ENCODE measurements at places on chromosomes 6 and 20.

GRCh38 chr6:36025260-36025931 is 955 bp upstream of the SLC26A8 start:
- no peak for DNase-seq

DNA sequence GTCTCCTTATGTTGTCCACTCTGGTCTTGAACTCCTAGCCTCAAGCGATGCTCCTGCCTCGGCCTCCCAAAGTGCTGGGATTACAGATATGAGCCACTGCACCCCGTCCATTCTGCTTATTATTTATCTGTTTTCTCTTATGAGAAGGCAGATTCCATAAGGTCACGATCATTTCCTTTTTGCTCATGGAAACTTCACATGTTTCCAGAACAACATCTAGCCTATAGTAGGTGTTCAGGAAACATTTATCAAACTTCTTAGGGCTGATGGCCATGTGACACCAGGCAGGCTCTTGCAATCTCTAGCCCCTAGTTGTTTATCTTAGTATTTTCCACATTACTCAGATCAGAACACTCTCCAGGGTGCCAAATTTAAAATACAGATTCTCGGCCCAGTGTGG is 61.2 kb downstream of the ZFP64 start:
- DNase-seq = no peak

DNA sequence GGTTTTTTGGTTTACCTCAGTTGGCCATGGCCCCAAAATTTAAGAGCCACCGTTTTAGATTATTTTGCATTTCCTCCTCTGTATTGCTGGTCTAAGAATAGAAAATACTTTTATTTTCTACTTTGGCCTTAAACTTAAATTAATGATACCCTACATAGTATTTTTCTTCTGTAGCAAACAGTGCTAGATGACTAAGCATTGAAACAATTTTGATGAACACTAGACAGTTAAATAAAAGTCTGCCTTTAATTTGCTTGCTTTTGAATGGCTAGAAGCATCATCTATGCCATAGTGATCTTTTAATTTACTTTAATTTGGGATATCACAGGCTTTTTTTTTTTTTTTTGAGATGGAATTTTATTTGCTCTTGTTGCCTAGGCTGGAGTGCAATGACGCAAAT is 106.4 kb downstream of the CD109 start:
- no peak for DNase-seq

DNA sequence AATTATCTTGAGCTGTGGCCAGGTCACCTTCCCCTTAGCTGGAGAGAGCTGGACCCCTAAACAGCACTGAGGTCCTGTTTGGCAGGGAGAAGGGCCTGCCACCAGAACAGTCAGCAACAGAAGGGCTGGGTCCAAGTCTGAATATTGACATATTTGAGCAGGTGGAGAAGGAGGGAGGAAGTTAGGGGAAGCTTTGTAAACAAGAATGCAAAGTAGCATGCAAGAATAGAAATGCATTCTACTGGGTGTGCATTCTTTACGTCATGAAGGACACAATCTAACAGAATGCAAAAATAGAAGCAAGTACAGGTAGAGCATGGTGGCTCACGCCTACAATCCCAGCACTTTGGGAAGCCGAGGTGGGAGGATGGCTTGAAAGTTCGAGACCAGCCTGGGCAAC is 100.5 kb downstream of the QRSL1 start:
- DNase-seq = no peak

DNA sequence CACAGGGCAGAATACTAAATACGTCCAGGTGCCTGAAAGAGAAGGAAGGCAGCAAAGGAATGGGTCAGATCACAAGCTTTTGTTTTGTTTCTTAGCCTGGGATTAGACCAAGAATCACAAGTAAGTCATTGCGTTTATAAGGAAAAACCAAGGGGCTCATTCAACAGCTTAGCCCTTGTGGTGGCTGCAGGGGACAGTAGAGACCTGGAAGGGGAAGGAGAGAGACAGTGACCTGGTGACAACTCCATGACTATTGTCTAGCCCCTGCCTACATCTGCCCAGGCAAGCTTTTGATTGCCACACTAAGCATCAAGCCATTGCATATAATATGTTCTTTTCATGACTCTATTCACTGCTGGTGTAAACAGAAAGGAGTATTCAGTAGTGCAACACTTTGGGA is 30.2 kb upstream of the TBC1D7 start:
- no peak for DNase-seq

- no peak for DNase-seq
Observed at GRCh38 chr6:90230548-90231215, 66.0 kb downstream of the BACH2 start.

- no peak for DNase-seq
Observed at GRCh38 chr20:63310265-63310991, 17.4 kb downstream of the COL20A1 start.

- DNase-seq = no peak
Observed at GRCh38 chr20:9068233-9068801, 570 bp upstream of the PLCB4 start.

- no peak for DNase-seq
Observed at GRCh38 chr6:23414922-23415321, 711.1 kb upstream of the NRSN1 start.

DNA sequence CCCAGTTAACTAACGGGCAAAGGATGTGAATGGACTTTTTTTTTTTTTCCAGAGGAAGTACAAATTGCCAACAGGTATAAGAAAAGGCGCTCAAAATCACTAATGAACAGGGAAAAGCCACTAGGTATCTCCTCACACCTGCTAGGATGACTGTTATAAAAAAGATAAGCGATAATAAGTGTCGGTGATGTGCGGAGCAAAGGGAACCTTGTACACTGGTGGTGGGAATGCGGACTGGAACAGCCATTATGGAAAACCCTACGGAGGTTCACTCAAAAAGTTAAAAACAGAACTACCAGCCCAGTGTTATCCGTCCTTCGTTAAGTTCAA is 787 bp upstream of the RAB32 start:
- no peak for DNase-seq

GRCh38 chr20:4972506-4973251 is 28.6 kb downstream of the SLC23A2 start:
- DNase-seq = no peak

DNA sequence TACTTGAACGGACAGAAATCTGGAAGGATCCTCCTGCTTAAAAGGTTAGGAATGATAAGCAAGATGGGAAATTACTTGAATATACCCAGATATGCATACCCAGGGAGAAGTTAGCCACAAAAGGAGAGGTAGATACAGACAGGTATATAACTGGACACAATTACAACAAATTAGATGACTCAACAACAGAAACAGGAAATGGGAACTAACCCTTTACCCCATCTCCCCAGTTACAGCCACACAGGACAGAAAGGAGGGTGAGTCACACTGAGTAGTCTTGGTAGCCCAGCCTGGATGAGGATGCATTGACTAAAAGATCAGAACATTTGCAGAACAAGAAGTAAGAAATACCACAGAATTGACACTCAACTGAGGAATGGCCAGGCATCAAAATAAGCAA is 61.2 kb downstream of the C6orf52 start:
- DNase-seq = no peak

GRCh38 chr20:63068711-63069367 is 62.1 kb upstream of the BHLHE23 start:
- no peak for DNase-seq

DNA sequence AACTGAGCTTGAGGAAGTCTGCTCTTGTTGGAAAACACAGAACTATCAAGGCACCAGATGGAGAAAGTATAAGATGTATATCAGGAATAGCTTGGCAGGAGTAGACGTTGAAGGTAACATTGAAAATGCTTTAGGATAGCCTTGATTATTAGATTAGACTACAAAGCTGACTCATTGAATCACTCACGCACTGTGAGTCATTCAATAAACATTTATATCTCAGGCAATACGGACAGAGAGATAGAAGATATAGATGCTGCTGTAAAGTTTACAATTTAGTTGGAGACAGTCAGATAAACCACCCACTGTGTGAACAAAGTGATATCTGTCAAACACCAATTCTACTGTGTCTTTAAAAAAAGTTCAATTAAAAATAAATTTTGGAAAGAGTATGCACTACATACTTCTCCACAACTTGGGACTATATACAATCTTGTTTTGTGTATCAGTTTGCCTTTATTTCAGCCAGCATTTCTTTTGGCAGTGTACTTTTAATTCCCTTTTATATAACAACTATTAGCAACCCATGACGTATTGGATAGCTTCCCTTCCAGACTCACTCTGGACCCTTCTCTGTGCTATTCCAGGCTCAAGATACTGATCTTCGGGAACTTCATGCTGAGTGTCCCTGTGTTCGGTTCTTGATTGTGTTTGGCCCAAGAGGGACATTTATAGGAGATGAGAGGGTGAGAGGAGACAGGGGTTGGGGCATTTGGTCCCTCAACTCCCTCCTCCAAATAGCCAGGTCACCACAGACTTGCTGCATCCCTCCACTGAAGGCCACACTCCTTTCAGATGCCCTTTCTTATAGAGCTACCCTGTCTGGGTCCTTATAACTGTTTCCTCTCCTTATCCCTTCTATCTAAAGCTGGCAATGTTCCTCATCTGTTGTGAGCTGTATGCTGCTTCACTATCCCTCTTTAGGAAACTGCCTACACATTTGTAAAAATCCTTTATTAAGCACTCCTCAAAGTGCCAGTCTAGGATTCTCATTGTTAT is 176.6 kb upstream of the PTPRK start:
- no peak for DNase-seq

Data from stimulated activated CD4-positive, alpha-beta T cell treated with anti-CD3 and anti-CD28 coated beads, Interleukin-4, amount 100 ng/mL, for 4 hours (primary cell).